ENCODE measurements at places on chromosomes 7 and 10.
A peak's percentile ranks its signal among the peaks of the same experiment; 100 is the strongest.

DNA sequence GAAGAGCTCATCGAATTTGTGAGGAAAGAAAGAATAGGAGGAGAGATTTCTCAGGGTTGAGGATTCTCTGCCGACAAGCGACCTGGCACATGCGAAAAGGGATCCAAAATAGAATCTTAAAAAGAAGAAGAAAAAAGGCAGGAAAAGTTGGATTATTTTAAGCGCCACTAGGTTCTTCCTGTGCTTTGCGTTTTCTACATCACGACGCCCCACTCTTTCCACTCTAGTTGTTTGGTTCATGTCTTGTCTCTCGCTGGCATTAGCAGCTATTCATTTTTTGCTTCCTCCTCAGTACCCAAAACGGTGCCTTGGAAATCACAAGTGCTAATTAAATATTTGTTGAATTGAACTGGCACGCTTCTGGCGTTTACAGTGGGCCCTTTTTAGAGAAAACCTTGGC, 674 bp upstream of the FRA10AC1 start:
- no peak for DNase-seq

DNA sequence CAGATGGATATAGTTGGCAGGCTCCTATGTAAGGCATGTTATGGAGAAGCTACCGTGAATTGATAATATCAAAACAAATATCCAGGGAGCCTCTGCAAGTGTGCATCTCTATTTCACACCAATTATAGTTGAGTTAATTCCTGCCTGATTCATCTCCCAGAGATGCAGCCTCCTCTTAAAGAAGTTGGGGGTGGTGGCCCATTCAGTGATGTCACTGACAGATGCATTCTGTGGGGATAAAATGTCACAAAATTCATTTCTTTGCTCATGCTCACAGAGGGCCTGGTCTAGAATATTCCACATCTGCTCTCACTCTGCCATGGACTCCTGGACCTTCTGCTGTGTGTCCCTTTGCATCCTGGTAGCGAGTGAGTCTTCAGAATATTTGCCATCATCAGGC, 189.1 kb upstream of the PRSS1 start:
- DNase-seq = no peak

DNA sequence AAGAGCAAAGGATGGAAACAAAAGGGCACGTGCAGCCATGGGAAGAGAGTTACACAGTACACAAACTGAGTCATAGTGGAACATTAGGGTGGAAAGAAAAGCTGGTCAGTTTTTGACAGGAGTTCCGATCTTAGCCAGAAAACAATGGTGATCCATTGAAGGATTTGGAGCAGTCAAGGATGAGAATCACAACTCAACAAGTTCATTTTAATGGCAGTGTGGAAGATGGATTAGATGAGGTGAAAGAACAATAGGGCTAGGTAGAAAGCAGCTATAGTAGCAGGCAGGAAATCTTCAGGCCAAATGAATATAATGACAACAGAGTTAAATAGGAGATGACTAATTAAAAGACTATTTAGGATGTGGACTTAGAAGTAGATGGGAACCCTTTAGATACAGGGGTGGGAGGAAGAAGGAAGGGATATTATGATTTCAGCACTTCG, 136.3 kb downstream of the DOCK4 start:
- DNase-seq = no peak

DNA sequence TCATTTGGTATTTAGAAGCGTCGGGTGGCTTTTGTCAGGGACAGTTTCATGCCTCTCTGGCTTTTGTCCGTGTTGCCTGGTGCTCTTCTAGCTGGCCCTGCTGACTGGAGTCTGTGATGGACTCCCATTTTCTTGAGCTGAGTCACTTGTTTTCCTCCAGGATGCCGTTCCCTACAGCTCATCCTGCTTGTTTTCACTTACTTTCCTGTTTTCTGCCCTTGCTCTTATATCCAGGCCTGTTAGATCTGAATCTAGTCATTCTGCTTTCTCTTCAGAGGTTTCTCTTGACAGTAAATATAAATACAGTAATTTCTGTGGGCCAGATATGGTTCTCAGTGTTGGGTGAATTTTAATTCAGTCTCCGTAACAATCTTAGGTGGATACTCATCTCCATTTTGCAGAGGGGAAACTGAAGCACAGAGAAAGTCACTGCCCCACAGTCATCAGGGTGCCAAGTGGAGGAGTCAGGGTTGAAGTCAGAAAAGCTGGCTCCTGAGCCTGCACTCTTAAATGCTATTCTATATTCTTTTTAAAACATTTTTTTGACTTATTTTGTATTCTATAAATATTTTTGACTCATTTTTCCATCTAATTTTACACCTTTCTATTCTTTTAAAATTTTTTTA, 85.4 kb downstream of the CCNY start:
- DNase-seq = no peak

DNA sequence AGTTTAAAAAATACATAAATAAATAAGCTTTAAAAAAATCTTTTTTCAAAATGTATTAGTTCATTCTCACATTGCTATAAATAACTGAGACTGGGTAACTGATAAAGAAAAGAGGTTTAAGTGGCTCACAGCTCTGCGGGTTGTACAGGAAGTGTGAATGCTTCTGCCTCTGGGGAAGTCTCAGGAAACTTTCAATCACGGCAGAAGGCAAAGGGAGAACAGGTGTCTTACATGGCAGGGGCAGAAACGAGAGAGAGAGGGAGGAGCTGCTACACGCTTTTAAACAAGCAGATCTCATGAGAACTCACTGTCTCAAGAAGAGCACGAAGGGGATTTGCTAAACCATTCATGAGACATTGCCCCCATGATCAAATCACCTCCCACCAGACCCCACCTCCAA, 114.6 kb downstream of the DNAJC1 start:
- DNase-seq = no peak

DNA sequence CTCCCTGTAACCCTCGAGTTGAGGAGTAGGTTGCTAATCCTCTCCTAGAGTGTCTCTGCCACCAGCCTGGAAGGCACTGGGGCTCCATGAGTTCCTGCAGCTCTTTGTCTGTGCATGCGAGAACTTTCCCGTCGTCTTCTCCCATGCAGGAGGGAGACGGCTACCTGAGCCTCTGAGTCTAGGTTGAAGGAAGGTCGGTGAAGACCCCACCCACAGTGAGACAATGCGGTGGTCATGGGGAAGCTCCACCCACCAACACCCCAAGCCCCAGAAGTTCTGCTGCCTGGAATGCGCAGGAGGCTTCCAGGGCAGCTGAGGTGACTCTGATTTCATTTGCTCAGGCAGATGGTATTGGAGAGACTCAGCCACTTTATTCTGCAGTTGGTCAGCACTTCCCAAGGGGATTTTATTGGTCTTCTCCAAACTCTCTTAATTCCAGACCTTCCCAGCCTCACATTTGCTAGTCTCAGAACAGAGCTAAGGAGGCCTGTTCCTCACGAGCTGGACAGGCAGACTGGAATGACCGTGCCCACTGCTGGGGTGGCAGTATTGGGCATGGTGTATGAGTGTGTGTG, 36.5 kb downstream of the PTPRE start:
- DNase-seq = no peak

DNA sequence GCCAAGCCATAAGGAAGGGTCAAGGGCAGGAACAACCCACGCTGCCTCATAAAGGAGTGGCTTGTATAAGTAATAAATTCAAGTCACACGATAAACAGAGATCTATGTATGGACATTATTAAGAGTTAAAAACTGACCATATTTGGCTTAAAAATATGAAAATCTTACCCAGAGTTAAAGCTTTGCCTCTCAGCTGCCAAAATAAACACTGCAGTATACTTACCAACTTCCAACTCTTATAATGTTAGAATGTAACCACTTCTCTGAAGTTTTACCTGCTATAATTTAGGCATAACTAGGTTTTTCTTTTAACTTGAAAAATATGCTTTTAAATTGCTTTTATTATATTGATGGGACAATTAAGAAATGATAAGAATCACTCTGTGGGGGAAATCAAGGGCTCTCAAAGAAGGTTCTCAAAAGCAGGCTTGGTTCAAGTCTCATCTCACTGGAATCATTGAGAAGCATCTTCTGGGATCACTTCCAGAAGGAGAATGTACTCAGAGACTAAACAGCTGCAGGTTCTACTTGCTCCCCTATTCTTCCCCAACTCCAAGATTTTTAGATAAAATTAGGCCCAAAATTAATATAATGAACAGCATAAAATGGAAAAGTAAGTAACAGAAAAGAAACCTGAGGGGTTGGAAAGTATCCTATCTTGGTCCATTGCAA, 16.1 kb upstream of the CAV2 start:
- no peak for DNase-seq

- no peak for DNase-seq
These were observed 258.8 kb downstream of the SNX10 start for GRCh38 chr7:26550492-26550891.

DNA sequence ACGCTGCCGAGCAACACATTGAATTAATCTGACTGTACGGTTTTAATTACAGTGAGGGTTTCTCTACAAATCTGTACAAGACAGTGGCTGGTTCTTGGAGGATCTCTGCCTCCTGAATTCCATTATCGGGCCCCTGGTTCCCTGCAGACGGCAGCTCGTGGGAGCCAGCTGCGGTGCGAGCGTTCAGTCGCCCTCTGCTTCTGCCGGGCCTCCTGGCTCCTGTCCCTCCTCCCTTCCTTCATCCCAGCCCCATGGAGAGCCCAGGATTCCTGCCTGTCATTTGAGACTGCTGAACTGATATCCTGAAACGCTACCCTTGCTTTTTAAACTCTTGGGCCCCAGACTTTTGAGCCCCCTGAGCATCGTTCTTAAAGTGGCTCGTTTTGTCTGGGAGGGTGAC, 6.6 kb upstream of the DLX6 start:
- no peak for DNase-seq

- DNase-seq = no peak
These were observed 30.4 kb downstream of the FOXK1 start for GRCh38 chr7:4712281-4713182.

GRCh38 chr10:129971381-129972144, 7.5 kb upstream of the EBF3 start:
- no peak for DNase-seq

- DNase-seq = no peak
These were observed 7.1 kb upstream of the TLX1 start for GRCh38 chr10:101123815-101124617.

DNA sequence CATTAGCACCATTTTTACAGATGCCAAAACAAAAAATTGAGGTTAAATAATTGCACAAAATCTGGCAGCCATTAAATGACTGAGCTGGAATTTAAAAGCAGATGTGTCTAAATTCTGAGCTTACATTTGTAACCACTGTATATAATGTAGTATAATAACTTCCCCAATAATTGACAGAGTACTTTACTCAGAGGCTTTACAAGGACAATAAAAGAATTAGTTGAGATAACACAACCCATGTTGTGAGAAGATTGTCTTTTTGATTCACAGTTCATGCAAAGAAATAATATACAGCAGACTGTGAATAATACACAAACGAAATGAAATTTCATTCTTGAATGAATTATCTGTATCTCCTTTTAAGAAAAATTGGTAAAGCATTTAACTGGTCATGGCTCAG, 417.1 kb downstream of the AUTS2 start:
- DNase-seq = no peak

- no peak for DNase-seq
These were observed 24.4 kb downstream of the NKX6-2 start for GRCh38 chr10:132761395-132762060.

- no peak for DNase-seq
These were observed 879 bp downstream of the NUDT5 start for GRCh38 chr10:12194752-12195271.

- no peak for DNase-seq
These were observed 26.6 kb upstream of the PSMG3 start for GRCh38 chr7:1596181-1597043.

- DNase-seq = no peak
These were observed 307.7 kb downstream of the CDK14 start for GRCh38 chr7:90903841-90904240.

DNA sequence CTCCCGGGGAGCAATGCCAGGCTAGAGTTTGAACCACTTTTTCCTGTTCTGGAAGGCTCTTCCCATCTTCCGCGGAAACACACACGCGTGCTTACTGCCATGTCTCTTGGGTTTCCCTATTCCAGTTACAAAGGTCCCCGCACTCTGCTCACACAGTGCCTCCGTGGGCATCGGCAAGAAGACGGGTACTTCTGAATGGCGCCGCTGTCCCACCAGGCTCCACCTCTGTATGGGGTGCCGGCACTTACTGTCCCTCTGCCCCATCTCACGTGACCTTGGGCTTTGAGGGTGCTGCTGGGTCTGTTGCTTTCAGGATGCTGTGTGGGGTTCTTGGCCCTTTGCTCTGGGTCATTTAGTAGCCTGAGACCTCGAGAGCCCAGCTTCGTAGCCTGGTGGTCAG, 170.7 kb upstream of the SH2B2 start:
- DNase-seq = peak; percentile 39

DNA sequence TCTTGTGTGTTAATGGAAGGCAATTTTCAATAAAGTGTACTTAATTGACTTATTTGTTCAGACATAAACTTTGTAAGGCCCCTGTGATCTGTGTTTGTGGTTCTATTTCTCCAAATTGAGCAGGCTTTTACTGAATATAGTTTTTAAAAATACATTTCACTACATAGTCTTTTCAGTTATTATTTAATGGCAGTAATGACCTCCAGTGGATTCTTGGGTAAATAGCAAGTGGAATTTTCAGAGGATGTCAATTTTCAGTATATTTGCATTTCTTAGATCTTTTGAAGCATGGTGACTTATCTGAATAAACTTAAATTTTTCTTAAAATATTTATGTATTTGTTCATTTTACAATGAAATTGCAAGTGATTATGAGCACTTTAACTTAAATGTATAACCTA, 203.1 kb upstream of the PCLO start:
- DNase-seq = no peak

DNA sequence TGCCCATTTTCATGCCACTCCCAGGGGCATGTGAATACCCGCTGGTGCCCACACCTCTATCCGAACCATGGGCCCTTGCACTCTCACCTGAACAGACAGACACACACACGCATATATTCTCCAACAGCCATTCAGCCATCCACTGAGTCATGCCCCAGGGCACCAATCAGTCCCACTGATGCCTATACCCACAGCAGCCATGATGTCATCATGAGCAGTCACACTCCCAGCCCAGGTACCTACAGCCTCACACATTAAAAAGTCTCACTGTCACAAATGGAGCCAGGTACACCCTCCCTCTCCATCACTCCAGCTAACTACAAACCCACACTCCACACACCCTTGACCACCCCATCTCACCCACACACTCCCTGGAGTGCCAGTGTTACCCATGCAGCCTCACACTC, 12.2 kb downstream of the VSIR start:
- DNase-seq = no peak

DNA sequence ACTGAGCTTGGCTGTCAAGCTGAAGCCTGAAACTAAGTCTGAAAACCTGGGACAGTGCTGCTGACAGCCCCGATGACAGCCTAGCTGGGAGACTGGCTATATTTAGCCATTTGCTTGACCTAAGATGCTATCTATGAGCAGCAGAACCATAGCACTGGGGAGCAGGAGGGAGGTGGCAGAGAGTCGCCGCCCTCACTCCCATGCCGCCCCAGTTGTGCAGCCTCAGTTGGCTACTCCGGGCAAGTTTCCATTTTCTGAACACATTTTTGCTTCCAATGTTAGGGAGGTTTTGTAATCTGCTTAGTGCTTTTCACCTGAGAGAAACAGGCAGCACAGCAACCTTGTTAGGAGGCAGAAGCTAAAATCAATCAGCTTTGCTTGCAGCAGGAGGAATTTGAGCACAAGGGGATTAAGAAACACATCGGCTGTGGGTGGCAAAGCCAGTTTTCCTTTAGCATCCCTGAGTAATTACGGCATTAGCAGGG, 20.4 kb upstream of the C10orf71 start:
- no peak for DNase-seq
